ENCODE measurements at places on chromosomes 12 and 14.

DNA sequence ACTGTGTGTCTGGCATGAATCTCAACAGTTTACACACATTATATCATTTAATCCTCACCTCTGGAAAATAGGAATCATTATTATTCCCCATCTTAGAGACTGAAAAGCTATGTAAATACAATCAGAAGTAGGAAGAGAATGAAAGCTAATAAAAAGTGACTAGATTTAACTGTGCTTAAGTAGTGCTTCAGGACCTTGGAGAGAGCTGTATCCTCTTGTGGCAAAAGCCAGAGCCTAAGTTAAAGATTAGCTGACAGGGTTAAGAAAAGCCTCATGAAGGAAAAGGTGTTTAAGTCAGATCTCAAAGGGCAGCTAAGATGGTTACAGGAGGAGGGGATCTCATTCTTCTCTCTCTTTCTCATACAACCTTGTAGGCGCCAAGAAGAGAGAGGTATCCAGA, 65.3 kb upstream of the TMEM233 start:
- DNase-seq = no peak

- no peak for DNase-seq
These were observed 22.4 kb upstream of the GPR33 start for GRCh38 chr14:31510222-31510621.

- DNase-seq = no peak
These were observed 26.1 kb downstream of the DTX1 start for GRCh38 chr12:113082486-113083148.

DNA sequence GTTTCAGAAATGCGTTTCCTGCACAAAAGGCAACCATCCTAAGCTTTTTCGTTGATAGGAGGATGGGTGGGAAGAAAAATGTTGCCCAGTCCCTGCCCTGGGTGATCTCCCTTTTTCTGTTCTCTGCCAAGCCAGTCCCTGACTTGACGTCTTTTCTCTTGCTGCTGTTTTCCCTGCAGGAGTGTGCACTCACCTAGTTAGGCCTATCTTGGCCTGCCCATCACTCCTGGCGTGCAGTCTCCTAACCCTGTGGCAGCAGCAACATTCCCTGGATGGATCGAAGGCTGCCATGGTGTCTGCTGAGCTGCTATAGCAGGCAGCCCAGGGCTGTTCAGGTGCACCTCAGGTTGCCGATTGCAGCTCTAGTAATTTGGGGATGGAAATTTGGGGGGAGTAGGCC, 1.2 kb downstream of the UNC119B start:
- no peak for DNase-seq

GRCh38 chr12:123696207-123696606, 15.9 kb upstream of the ATP6V0A2 start:
- no peak for DNase-seq

- DNase-seq = no peak
These were observed 15.2 kb upstream of the PLEKHG6 start for GRCh38 chr12:6295094-6295811.

DNA sequence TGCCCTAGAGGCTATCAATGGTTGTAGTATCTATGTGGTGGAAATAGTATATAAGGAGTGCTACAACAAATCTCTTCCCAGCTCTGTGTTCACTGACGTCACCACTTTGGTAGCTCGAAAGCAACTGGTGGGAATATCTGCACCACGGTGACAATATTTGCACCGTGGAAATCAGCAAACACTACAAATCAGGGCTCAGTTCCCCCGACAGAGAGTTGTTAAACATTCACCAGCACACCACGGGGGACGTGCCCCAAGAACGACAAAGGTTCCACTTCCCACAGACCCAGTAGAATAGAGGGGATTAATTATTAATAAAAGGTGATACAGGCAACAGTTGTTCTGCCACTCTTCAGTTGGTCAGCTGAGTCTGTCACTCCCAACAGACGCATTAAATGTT, 98.4 kb downstream of the CCDC60 start:
- no peak for DNase-seq

- no peak for DNase-seq
These were observed 1062.2 kb upstream of the FBXO33 start for GRCh38 chr14:40494483-40494882.

DNA sequence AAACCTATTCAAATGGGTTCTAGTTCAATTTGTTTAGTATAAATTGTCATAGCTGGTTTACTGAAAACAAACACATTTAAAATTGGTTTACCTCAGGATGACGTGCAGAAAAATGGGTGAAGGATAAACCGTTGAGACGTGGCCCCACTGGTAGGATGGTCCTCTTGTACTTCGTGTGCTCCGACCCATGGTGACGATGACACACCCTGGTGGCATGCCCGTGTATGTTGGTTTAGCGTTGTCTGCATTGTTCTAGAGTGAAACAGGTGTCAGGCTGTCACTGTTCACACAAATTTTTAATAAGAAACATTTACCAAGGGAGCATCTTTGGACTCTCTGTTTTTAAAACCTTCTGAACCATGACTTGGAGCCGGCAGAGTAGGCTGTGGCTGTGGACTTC, 8.3 kb downstream of the CALM1 start:
- DNase-seq = no peak

- no peak for DNase-seq
These were observed 48.8 kb downstream of the A2M start for GRCh38 chr12:9066755-9067423.

DNA sequence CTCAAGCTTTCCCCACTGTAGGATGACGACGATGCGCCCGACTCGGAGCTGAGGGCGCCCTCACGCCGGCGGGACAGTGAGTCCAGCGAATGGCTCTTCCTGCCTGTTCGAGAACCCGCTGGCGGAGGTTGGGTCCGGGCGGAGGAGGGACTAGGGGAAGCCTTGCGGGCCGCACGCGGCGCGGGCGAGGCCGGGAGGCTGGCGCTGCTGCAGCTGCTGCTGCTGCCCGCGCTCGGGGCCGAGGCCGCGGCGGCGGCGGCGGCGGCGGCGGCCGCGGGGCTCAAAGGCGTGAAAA, 1.9 kb downstream of the CCDC177 start:
- no peak for DNase-seq

DNA sequence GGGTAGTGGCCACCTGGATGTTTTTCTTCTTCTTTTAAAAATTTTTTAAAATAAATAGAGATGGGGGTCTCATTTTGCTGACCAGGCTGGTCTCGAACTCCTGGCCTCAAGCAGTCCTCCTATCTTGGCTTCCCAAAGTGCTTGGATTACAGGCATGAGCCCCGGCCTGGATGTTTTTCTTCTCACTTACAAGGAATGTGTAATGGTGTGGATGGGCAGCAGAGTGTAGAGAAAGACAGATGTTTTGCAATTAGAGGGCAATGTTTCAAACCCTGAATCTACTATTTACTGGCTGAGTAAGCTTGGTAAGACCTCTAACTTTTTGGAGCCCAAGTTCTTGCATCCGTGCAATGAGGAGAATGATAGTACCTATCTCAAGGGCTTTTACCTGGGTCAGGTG, 48.1 kb downstream of the ADCK1 start:
- DNase-seq = no peak

DNA sequence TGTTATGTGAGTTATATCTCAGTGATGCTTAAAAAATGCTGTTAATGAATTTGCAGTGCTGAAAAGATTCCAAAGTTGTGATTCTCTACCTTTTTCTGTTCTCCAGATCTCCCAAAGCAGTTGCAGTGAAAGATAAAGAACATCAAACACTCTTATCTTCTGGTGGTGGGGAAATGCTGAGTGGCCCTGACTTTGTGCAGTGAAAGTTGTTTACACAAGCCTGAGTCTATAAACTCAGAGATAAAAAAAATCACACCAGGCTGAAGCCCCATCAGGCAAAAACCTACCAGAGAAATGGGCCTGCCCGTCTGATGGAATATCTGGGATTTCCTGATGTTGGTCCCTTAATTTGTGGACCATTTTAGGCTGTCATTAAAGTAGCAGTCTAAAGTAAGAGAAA, 46.1 kb downstream of the RASSF3 start:
- DNase-seq = no peak

DNA sequence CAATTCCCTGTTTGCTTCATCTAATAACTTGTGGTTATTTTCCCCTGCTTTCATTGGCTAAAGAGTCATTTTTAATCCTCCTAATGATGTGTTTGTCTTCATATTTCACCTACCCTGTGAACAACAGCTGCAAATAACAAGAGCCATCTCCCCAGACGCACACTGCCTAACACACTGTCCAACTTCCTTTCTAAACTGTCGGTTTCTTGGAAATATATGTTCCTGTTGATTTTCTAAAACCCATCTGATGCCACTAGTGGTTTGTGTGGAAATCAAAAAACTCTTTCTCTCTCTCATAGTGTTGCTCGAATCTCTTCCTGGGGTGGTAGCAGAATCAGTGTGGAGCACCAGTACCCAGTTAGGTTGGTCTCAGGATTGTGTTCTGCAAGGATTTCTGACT, 226.9 kb downstream of the EPS8 start:
- DNase-seq = no peak

DNA sequence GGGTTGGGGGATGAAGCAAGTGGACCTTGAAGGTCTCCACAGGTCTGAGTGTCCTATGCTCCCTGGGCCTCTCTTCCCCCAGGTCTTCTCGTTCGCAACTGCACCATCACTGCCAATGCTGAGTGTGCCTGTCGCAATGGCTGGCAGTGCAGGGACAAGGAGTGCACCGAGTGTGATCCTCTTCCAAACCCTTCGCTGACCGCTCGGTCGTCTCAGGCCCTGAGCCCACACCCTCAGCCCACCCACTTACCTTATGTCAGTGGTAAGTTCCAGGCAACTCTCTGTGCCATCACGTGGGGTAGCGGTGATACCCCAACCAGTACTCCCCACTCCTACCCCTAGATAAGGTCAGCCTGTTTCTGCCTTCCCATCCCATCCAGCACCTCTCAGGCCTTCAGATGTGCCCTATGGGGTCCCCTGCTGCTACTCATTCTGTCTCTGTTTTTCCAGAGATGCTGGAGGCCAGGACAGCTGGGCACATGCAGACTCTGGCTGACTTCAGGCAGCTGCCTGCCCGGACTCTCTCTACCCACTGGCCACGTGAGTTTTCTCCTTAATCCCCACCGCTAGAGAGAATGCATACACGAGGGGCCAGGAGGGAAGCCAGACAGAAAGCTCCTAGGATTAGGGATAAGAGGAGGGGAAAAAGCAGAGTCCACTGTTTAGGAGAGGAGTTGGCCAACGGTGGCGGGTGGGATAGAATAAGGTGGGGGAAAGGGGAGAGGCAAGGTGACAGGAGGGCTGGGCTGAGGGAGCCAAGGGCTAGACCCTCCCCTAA, 1.6 kb upstream of the TAPBPL start:
- DNase-seq = no peak

DNA sequence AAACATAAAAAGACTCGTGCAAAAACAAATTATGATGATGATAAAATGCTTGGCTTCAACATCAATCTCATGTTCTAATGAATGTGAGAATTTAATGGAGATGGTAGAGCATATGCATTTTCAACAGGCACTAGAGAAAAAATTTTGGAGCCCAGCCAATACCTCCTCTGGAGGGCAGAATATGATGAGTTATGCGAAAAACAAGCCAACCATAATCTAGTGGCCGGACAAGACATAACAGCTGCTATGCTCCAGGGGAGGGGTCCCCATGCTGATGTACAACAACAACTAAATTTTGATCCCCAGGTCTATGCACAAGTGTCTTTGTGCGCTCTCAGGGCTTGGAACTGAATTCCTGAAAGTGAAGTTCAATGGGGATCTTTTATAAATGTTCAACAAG, 1197.5 kb downstream of the LRFN5 start:
- DNase-seq = no peak

DNA sequence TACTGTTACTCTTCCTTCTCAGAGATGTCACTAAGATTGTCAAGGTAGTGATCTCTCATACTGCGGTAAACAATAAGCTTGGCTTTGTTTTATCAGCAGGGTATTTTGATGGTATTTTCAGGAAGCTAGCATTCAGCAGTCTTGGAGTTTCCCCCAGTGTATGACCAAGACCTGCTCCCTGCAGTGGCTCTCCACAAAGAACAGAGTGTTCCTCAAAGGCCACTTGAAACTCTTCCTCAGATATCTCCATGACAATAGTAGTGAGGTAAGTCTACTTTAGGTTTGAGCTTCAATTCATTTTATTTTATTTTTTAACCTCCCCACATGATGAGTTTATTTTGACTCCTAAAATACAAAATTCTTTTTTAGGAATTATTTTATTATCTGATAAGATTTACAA, 74.0 kb upstream of the G2E3 start:
- no peak for DNase-seq

GRCh38 chr12:95286713-95287112, 69.1 kb downstream of the VEZT start:
- no peak for DNase-seq
